ENCODE measurements at places on chromosomes 4 and X. TPM values are rescaled to one million over a fixed set of nuclear protein-coding genes. Genes with fewer than 3 reads are reported as not detected.
A peak's percentile ranks its signal among the peaks of the same experiment; 100 is the strongest.

The F11 gene
- total RNA-seq = 2.1 TPM

The STOX2 gene
- total RNA-seq = 19.8 TPM

The VCX2 gene
- not detected for total RNA-seq

The SYTL4 gene
- 0.28 TPM for total RNA-seq

The FGB gene
- not detected for total RNA-seq

The HMGB3 gene
- 140 TPM for total RNA-seq

The CYP2U1 gene
- 7.3 TPM for total RNA-seq

The LANCL3 gene
- total RNA-seq = 1.8 TPM

The CHIC1 gene
- 18.3 TPM for total RNA-seq

The PDHA1 gene
- total RNA-seq = 77.3 TPM

The SULT1B1 gene
- total RNA-seq = not detected

DNA sequence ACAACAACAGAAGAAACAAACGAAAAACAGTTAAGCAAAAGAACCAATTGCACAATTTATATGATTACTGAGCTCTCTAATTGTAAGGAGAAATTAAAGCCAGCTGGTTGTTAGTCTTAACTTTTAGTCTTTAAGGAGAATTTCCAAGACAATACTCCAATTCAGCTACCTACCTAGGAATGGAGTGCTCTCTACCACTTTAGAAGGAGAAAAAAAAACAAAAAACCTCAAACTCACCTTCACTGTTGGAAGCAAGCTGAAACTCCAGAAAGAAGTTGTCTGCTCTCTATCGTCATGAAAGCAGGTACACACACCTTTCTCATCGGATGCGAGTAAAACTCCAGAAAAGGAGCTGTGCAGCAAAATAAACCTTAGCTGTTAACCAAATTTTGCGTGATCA, 86.1 kb upstream of the NPY2R start:
- H3K4me1 ChIP-seq = peaks cover 22% of the 10 kb centered on the region
- H3K27me3 ChIP-seq = no peaks in the 10 kb centered on the region
- peak; percentile 13 for DNase-seq

- no peak for DNase-seq
- no peaks in the 10 kb centered on the region for H3K36me3 ChIP-seq
- no peaks in the 10 kb centered on the region for H3K27me3 ChIP-seq
- no peak overlapping the region for H3K27ac ChIP-seq
- H3K4me1 ChIP-seq = peaks cover 22% of the 10 kb centered on the region
Measured at GRCh38 chrX:139924069-139924695, 8.7 kb downstream of the ATP11C start.

DNA sequence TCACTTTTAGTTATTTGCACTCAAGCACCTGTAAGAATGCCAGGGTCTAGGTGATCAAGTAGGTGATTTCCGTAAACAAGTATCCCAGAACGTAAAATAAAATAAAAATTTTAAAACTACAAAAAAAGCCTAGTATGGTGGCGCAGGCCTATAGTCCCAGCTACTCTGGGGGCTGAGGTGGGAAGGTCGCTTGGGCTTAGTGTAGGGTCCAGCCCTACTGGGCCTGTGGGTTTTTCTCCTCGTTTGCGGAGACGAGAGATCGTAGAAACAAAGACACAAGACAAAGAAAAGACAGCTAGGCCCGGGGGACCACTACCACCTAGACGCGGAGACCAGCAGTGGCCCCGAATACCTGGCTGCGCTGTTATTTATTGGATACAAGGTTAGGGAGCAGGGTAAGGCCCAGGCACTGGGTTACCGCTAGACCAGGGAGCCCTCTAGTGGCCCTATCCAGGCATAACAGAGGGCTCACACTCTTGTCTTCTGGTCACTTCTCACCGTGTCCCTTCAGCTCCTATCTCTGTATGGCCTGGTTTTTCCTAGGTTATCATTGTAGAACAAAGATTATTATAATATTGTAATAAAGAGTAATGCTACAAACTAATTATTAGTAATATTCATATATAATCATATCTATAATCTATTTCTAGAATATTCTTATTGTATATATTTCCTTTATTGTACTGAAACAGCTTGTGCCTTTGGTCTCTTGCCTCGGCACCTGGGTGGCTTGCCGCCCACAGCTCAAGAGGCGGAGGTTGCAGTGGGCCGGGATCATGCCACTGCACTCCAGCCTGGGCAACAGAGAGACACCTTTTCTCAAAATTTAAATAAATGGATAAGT, 38.4 kb downstream of the SAGE1 start:
- H3K27me3 ChIP-seq = no peaks in the 10 kb centered on the region
- peak; percentile 76 for DNase-seq
- no peaks in the 10 kb centered on the region for H3K4me1 ChIP-seq
- no peak overlapping the region for H3K4me3 ChIP-seq

DNA sequence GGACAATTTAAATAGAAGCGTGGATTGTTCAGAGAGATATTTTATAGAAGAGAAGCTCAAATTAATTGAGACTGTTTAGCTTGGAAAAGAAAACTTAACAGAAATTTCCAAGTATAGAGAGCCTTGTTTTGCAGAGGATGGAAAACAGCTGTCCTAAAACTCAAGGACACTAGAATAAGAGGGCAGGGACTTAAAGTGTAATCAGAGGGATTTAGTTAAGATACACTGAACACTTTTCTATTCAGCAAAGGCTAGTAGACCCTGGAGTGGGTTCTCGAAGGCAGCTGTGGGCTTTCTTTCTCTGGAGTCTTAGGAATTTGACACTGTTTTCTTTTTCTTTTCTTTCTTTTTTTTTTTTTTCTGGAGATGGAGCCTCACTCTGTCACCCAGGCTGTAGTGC, 92.7 kb upstream of the ARX start:
- H3K36me3 ChIP-seq = no peaks in the 10 kb centered on the region
- no peak overlapping the region for H3K4me3 ChIP-seq
- H3K4me1 ChIP-seq = peaks cover 6% of the 10 kb centered on the region
- DNase-seq = no peak
- no peaks in the 10 kb centered on the region for H3K27me3 ChIP-seq

GRCh38 chrX:136910565-136911035, 30.1 kb upstream of the RBMX start:
- DNase-seq = no peak
- H3K36me3 ChIP-seq = no peaks in the 10 kb centered on the region
- no peak overlapping the region for H3K27ac ChIP-seq
- H3K4me1 ChIP-seq = peaks cover 6% of the 10 kb centered on the region

DNA sequence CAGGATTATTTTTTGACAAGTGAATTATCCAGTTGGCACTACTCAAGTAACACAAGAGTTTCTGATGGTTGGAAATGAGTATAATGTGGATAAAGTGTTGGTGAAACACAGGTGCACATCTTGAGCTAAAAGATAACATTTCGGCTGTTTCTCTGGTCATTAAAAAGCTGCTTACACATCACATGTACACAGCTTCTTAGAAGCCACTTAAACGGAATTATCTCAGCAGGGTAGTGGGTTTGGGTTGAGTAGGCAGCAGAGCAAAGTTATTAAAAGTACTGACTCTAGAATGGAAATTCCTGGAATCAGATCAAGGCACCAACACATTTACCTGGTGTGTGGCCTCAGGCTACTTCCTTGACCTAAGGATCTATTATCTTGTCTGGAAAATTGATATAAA, 55.4 kb upstream of the RASSF6 start:
- no peaks in the 10 kb centered on the region for H3K4me1 ChIP-seq
- no peak for DNase-seq
- H3K27ac ChIP-seq = no peak overlapping the region
- no peaks in the 10 kb centered on the region for H3K27me3 ChIP-seq

DNA sequence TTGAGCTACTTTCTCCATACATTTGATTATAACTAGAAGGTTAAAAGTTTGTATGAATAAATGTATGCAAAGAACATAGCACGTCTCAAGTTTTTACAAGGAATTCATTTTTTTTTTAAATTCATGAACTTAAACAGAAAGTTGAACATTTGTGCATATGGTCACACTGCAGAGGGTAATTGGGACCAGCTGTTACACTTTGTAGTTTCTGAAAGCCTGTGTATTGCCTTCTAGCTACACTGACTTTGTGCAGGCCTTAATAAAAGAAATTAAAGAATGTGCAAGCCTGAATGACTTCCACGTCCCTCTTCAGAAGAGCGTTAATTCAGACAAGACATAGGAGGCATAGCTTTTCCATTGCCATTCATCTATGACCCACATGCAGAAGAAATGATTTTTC, 153.1 kb upstream of the PCDH18 start:
- no peaks in the 10 kb centered on the region for H3K36me3 ChIP-seq
- H3K27me3 ChIP-seq = no peaks in the 10 kb centered on the region
- H3K27ac ChIP-seq = no peak overlapping the region

DNA sequence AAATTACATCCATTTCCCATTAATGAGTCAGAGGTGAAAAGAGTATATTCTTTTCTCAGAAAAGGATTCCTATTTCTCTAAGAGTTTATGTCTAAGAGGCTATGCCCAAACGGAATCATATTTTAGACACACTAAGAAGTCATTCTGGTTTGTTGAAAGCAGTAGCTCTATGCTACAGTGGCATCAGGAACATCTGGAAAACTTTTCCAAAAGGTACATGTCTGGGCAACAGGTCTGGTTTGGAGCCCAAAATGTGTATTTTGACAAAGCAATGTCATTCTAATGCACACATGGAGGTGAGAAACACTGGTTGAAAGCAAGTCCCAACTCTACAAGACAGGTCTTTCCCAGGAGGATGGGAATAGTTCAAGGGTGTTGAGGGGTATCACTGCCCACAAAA, 56.1 kb downstream of the APBB2 start:
- DNase-seq = no peak
- no peaks in the 10 kb centered on the region for H3K4me1 ChIP-seq
- H3K4me3 ChIP-seq = no peak overlapping the region
- no peaks in the 10 kb centered on the region for H3K27me3 ChIP-seq
- H3K27ac ChIP-seq = no peak overlapping the region
- no peaks in the 10 kb centered on the region for H3K36me3 ChIP-seq

GRCh38 chrX:51917604-51918003, 24.2 kb downstream of the MAGED1 start:
- no peak for DNase-seq
- no peaks in the 10 kb centered on the region for H3K4me1 ChIP-seq
- H3K27me3 ChIP-seq = no peaks in the 10 kb centered on the region

GRCh38 chr4:109590905-109591304, 30.9 kb downstream of the MCUB start:
- H3K4me3 ChIP-seq = no peak overlapping the region
- no peak for DNase-seq
- no peak overlapping the region for H3K27ac ChIP-seq

DNA sequence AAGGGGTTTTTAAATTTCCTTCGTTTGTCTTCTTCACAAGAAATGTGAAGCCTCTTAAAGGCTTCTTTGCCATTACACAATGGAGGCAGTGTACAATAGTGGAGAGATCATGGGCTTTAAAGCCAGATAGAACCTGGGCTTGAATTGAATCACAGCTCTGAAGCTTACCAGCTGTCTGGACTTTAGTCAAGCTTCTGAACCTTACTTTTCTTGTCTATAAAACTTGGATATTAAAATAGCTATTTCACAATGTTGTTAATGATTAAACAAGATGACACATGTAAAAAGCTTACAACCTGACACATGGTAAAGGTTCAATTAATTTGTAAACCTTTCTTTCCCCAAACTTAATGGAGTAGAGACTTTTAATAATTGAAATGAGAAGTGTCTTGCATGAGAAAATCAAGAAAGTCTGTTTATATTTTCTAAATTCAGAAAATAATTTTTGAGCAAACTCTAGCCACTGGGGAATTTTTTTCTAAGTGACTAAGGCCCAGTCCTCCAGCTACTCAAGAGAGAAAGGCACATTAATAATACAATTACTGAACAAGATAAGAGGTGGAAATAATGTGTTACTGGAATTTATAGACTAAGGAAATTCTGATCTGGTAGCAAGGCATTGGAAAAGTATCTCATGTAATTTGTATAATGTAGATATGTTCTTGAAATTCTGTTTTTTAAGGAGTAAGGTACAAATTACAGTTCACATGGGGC, 21.7 kb upstream of the TBC1D8B start:
- peaks cover 32% of the 10 kb centered on the region for H3K4me1 ChIP-seq
- H3K27me3 ChIP-seq = no peaks in the 10 kb centered on the region
- no peak overlapping the region for H3K27ac ChIP-seq
- no peak for DNase-seq
- no peak overlapping the region for H3K4me3 ChIP-seq

DNA sequence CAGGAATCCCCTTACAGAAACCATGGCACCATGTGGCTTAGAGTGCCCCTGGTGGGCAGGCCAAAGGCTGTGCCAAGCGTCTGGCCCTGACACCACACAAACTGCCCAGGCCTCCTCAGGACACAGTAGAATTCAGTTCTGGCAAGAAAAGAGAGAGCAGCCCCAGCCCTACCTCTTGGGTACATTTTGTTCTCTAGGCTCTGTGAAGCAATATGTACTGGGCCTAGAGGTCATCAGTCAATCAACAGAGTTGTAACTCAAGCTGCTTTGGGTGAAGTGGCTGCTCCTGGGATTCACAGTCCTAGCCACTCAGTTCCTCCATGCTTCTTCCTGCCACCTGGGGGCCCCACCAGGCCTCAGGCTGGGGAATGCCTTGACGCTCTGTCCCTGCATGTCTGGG, 158.1 kb upstream of the MAMLD1 start:
- H3K27me3 ChIP-seq = no peaks in the 10 kb centered on the region
- H3K4me3 ChIP-seq = no peak overlapping the region
- H3K36me3 ChIP-seq = no peaks in the 10 kb centered on the region
- H3K27ac ChIP-seq = no peak overlapping the region
- peak; percentile 2 for DNase-seq

DNA sequence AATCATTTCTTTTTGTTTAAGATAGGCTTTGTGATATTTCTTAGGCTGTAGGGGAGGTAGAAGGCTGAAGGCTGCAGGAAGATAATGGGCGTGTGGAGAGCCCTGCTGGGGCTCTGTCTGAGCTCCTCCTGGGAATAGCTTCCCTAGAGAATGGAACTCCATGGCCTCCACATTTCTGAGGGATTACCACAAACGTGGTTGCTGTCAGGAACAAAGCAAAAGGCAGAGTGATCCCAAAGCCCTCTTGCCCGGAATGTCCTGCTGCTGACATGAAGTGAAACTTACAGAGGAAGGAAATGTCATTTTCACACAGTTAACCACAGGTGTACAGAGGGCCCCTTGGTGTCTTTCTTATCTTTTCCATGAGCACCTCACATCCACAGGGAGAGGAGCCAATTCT, 89.3 kb downstream of the DDIT4L start:
- DNase-seq = peak; percentile 20
- H3K4me1 ChIP-seq = no peaks in the 10 kb centered on the region
- H3K36me3 ChIP-seq = no peaks in the 10 kb centered on the region

DNA sequence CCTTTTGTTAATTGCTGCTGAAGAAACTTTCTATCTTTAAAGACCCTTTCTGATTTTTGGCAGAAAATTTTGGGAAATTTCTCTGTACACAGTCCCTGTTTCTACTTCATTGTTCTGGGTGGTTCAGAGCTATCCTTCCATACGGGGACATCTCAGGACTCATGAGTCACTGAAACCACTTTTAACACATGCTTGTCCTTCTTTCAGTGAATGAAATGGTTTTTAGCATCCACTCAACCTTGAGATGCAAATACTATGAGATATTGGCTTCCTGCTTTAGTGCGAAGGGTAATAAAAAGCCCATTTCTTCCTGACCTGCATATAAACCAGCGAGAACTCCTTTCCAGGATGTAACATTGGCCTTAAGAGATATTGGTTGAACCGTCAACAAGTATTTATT, 158.0 kb downstream of the REPS2 start:
- H3K4me3 ChIP-seq = no peak overlapping the region
- H3K4me1 ChIP-seq = no peaks in the 10 kb centered on the region
- no peaks in the 10 kb centered on the region for H3K36me3 ChIP-seq
- no peak overlapping the region for H3K27ac ChIP-seq
- no peak for DNase-seq

Measured in GM23338 (cell line).